ENCODE measurements at places on chromosomes 12 and 14. TPM values are rescaled to one million over a fixed set of nuclear protein-coding genes. Genes with fewer than 3 reads are reported as not detected.

DNA sequence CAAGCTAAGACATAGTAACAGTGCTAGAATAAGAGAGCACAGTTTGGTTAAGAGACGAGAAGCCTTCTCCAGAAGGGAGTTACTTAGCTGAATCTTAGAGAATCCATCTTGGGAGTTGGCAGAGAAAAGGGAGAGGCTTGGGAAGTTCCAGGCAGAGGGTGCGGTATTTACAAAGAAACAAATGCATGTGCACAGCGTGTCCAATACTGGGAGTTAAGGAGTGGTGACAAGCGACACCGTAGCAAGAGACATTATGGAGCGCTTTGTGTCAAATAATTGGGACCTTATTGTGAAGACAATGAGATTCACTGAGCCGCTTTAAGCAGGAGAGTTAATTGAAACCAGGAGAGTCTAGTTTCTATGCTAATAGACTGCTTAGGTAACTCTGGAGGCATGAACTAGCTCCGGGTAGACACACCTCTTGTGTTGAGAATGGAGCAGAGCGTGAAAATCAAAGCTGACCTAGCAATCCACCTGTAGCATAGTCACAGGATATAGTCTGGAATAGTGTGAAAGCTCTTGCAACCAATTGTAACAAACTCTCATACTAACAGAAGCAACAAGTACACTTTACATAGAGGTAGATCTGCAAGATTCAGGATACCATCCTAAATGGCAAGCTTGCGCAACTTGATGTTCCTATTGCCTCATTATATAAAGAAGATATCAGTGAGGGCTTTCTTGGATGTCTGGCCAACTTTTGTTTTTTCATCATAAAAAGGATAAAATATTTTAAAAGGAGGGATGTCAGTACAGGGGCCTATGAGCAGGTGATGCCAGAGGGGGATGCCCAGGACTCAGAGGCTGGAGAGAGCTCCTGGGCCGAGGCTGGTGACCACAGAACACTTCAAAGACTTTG lies 5.3 kb downstream of the ALDH1L2 start:
- no peaks in the 10 kb centered on the region for H3K36me3 ChIP-seq
- no peak for DNase-seq
- no peak overlapping the region for H3K27ac ChIP-seq
- peaks cover 6% of the 10 kb centered on the region for H3K4me1 ChIP-seq
- H3K27me3 ChIP-seq = no peaks in the 10 kb centered on the region

- H3K27me3 ChIP-seq = no peaks in the 10 kb centered on the region
- no peaks in the 10 kb centered on the region for H3K36me3 ChIP-seq
- no peak overlapping the region for H3K27ac ChIP-seq
Measured at GRCh38 chr12:100995201-100995600, 200.6 kb downstream of the ANO4 start.

GRCh38 chr14:37992499-37992898 lies 215.2 kb upstream of the SSTR1 start:
- H3K27ac ChIP-seq = no peak overlapping the region
- H3K27me3 ChIP-seq = no peaks in the 10 kb centered on the region
- DNase-seq = no peak
- H3K4me1 ChIP-seq = no peaks in the 10 kb centered on the region
- H3K4me3 ChIP-seq = no peak overlapping the region
- H3K36me3 ChIP-seq = no peaks in the 10 kb centered on the region

- DNase-seq = no peak
- no peak overlapping the region for H3K27ac ChIP-seq
- no peaks in the 10 kb centered on the region for H3K36me3 ChIP-seq
- no peaks in the 10 kb centered on the region for H3K4me1 ChIP-seq
Measured at GRCh38 chr12:132422040-132422380, 67.9 kb upstream of the FBRSL1 start.

DNA sequence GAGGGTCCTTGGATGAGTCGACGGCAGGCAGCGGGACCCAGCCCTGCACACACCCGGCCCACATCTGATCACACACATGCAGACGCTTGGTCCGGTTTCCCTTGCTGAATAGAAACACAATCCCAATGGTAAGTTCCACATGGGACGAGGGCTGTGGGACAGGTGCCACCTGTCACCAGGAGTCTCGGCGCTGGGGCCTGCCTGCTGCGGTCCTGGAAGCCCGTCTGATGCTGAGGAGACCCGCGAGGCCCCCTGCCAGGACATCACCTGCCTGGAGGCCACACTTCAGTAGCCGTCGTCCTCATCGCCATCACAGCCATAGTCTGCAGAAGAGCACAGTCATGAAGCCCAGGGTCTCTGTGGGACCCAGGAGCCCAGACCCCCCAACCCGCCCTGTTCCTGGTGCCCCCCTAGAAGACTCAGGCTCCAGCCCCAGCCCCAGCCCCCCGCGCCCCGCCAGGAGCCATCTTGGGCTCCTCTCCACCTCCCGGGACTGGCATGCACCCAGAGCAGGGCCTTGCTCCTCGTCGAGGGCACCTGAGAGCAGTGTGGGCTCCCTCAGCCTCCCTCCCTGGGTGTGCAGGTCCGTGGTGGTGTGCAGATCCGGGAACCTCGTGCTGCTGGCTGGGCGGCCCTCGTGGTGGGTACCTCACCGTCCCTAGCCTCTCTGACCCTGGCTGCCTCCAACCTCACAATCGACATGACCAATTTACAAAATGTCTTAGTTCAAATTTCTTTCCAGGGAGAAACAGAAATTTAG lies 29.3 kb upstream of the NUDT14 start:
- no peaks in the 10 kb centered on the region for H3K27me3 ChIP-seq
- H3K27ac ChIP-seq = no peak overlapping the region
- H3K4me3 ChIP-seq = no peak overlapping the region
- H3K36me3 ChIP-seq = no peaks in the 10 kb centered on the region
- H3K4me1 ChIP-seq = peaks cover 9% of the 10 kb centered on the region

DNA sequence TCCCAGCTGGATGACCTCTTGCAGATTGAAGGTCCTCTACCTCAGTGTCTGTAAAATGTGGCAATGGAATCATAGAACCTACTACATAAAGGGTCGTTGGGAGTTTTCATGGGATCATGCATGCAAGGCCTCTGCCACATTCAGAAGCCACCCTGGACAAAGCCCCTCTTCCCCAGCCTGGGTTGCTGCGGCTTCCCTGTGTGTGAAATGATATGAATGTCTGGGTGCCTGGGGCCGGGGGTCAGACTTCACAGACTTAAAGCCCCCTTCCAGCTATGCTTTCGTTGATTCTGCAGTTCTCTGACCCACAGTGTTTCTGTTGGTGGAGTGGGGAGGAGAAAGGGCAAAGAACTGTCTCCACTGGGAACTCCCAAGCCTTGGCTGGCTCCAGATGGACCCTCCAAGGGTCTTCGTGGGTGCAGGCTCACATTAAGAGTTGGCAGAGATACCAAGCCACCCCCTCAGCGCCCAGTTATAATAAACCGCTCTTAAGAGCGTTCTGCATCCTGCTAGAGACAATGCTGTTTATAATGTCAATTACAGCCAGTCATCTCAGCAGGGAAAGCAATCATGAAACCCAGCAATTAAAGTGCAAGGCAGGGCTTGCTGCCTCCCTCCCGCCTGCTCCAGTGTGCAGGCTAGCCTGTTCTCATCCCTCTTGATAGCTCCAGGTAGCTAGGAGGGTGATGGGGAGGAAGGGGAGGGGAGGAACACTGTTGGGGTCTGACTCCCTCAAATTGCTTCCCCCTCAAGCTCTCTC lies 210.9 kb upstream of the FKBP4 start:
- peaks cover 8% of the 10 kb centered on the region for H3K4me1 ChIP-seq
- H3K27ac ChIP-seq = no peak overlapping the region
- no peak for DNase-seq
- H3K27me3 ChIP-seq = no peaks in the 10 kb centered on the region
- no peak overlapping the region for H3K4me3 ChIP-seq

The CLEC7A gene
- 3.8 TPM for polyA plus RNA-seq

GRCh38 chr12:104536841-104537240 lies 80.1 kb downstream of the CHST11 start:
- no peak overlapping the region for H3K4me3 ChIP-seq
- no peak for DNase-seq
- no peaks in the 10 kb centered on the region for H3K36me3 ChIP-seq
- H3K27ac ChIP-seq = no peak overlapping the region

- no peaks in the 10 kb centered on the region for H3K4me1 ChIP-seq
- H3K27me3 ChIP-seq = no peaks in the 10 kb centered on the region
- DNase-seq = no peak
- no peak overlapping the region for H3K27ac ChIP-seq
- no peaks in the 10 kb centered on the region for H3K36me3 ChIP-seq
- no peak overlapping the region for H3K4me3 ChIP-seq
Measured at GRCh38 chr12:69998011-69998410, 173.0 kb downstream of the MYRFL start.

- H3K27me3 ChIP-seq = no peaks in the 10 kb centered on the region
- no peaks in the 10 kb centered on the region for H3K36me3 ChIP-seq
- no peak for DNase-seq
- H3K4me3 ChIP-seq = no peak overlapping the region
- no peak overlapping the region for H3K27ac ChIP-seq
Measured at GRCh38 chr14:69360438-69361108, 37.5 kb downstream of the ERH start.

- no peaks in the 10 kb centered on the region for H3K27me3 ChIP-seq
- no peaks in the 10 kb centered on the region for H3K36me3 ChIP-seq
- H3K4me1 ChIP-seq = no peaks in the 10 kb centered on the region
- no peak overlapping the region for H3K27ac ChIP-seq
Measured at GRCh38 chr12:122789637-122790036, 15.3 kb downstream of the CCDC62 start.

GRCh38 chr12:126944684-126945083 lies 1322.3 kb upstream of the TMEM132C start:
- no peak for DNase-seq
- H3K27ac ChIP-seq = no peak overlapping the region
- H3K36me3 ChIP-seq = no peaks in the 10 kb centered on the region
- H3K27me3 ChIP-seq = no peaks in the 10 kb centered on the region

DNA sequence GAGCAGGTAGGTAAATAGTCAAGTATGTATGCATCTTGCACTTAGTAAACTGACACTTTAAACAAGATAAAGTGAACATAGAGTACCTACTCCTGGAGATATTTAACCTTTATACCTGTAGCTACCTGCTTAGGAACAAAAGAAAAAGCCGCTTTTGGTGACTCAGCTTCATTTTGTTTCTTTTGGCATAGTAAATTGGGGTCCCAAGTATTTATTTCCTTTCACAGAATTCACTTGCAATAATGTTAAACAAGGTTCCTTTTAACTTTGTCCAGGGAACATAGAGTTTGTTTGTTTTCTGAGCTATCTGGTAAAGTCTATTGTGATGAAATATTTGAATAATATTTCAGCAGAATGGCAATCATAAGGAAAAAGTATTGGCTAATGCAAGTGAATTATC lies 20.0 kb downstream of the SLCO1B3 start:
- H3K36me3 ChIP-seq = no peaks in the 10 kb centered on the region
- no peak for DNase-seq
- no peak overlapping the region for H3K27ac ChIP-seq
- no peaks in the 10 kb centered on the region for H3K27me3 ChIP-seq
- H3K4me1 ChIP-seq = no peaks in the 10 kb centered on the region

DNA sequence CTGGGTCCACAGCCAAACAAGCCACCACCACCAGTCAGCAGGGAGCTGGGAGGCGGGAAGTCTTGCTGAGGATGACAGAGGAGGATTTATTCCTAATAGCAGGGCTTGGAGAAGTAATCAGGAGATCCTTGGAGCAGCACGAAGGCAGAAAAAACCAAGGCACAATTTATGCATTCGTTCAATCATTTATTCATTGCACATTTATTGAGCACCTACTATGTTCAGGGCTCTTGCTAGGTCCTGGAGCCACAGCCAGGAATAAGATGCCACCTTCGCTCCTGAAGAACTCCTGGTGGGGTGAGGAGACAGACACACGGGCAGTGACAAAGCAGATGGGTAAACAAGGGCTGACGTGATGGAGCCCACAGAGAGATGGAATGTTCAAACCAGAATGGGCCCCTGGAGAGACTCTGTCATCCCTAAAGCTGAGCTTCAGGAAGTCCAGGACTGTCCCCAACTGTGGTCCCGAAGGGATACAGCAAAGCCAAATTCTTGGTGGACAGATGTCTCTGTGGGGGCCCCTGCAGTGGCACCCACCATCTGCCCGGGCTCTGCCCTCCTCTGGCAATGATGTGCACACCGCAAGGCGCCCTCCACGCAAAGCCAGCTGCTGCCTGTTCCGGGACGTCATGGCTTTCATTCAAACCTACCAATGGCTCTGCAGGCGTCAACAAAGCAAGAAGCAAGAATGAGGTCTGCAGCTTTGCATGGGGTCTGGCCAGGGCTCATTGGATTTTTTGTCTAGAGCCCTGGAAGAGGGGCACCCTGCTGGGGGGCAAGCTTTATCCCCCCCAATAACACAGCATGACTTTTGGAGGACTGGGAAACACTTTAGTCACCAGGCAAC lies 3.0 kb upstream of the TESC start:
- H3K4me3 ChIP-seq = no peak overlapping the region
- H3K27me3 ChIP-seq = no peaks in the 10 kb centered on the region
- DNase-seq = no peak
- H3K27ac ChIP-seq = no peak overlapping the region
- peaks cover 16% of the 10 kb centered on the region for H3K4me1 ChIP-seq

The TBX3 gene
- polyA plus RNA-seq = 181 TPM

Data from adrenal gland (tissue), 19 donors.